ENCODE measurements at places on chromosomes 3 and 15.

DNA sequence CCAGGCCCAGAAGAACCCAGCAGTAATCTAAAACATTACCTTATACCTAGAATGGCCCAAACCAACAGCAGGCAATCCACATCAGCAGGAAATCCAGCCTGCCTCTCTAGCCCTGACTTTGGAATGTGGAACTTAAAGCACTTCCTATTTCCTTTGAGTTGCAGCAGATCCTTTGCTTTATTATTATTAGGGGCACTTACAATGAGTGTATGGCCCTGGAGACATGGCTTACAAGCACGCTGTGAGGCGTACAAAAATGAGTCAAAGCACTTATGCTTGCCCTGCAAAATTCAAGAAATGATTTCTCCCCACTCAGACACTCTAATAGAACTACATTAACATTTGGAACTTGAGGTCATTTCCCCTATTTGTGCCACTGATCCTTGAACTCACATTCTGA, 9.5 kb upstream of the KNSTRN start:
- no peak for DNase-seq

- DNase-seq = no peak
These were observed 522.5 kb downstream of the OCA2 start for GRCh38 chr15:27576576-27576975.

DNA sequence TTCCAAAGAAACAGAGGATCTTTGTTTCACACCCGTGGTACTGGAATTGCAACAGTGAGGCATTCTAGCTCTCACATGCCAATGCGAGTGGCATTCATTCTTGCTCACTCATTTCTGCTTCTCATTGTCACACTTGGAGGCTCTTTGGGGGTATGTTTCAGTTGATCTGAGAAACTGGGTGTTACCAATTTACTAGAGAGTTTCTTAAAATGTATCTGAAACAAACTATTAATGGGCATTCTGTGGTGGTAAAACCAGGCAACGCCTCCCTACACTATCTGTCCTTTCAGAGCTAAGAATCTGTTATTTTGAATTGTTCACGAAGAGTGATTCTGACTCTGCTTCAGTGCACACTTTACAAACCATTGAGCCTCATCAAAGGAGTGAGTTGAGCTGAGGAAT, 140.6 kb upstream of the BHLHE40 start:
- DNase-seq = no peak

DNA sequence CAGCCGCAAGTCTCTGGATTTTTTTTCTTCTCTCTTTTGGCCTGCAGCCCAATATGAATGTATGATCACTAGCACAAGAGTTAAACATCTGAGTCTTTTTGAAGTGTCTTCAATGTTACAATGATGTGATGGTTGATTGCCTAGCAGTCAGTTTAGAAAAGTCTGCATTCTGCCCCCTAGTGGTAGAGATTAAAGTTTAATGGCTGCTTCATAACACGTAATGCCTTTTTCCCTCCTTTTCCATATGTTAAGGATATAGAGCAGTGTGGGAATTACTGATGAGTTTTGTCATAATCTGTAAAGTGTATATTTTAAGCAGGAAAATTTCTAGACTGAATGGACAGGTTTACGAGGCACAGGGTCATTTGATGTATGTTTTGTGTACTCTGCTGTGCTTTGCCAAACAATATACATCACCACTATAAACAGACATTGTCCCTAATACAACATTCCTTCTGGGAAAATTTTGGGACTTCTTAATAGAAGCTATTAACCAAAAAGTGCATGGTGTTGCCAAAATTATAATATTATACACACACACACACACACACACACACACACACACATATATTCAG, 1038.5 kb upstream of the NR2F2 start:
- DNase-seq = no peak

DNA sequence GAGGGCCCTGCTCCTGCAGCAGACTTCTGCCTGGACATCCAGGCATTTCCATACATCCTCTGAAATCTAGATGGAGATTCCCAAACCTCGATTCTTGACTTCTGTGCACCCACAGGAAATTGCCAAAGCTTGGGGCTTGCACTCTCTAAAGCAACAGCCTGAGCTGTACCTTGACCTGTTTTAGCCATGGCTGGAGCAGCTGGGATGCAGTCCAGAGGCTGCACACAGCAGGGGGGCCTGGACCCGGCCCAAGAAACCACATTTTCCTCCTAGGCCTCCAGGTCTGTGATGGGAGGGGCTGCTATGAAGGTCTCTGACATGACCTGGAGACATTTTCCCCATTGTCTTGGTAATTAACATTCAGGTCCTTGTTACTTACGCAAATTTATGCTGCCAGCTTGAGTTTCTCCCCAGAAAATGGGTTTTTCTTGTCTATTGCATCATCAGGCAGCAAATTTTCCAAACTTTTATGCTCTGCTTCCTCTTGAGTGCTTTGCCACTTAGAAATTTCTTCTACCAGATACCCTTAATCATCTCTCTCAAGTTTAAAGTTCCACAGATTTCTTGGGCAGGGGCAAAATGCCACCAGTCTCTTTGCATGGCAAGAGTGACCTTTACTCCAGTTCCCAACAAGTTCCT, 11.8 kb upstream of the MYO5A start:
- DNase-seq = no peak

DNA sequence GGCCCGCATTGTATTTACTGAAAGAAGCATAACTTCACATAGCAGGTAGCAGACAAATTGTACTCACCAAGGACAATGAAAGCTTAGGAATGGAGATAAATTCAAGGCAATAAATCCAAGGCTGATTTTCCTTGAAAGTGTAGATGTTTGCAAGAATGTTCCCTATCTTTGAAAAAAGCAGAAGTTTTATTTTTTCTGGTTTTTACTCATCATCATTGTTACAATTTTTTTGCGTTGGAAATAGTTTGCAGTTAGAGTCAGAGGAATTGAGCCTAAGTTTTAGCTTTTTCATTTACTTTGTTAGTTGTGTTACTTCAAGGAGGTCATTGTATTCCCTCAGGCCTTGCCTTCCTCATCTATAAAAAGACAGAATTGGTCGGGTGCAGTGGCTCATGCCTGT, 213.9 kb upstream of the TBL1XR1 start:
- no peak for DNase-seq

GRCh38 chr3:72192572-72192971, 407.6 kb upstream of the PROK2 start:
- no peak for DNase-seq

GRCh38 chr15:75043509-75044257, 20.3 kb downstream of the PPCDC start:
- no peak for DNase-seq

- DNase-seq = no peak
These were observed 32.5 kb upstream of the TM4SF4 start for GRCh38 chr3:149442043-149442442.

DNA sequence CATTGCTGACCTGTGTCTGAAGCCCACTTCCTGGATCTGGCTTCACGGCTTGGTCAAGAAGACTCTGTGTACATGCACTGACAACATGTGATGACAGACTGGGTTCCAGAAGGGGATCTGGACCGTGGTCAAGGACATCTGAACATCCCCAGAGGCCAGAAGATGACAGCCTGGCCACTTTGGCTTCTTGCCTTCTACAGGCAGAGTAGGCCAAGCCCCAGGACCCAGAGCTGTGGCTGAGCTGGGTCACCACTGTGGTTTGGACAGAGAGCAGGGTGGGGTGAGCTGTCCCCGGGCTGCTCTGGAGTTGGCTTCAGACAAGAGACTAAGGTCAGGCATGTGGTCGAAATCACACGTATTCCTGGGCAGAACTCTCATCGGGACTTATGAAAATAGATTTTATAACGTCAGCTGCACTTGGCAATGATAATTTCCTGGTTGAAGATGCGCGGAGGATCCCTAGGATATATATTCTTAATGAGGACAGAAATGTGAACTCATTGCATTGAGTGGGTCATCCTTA, 114.1 kb upstream of the FRMD4B start:
- no peak for DNase-seq

GRCh38 chr3:46416811-46417510, 9.9 kb downstream of the CCRL2 start:
- DNase-seq = no peak

DNA sequence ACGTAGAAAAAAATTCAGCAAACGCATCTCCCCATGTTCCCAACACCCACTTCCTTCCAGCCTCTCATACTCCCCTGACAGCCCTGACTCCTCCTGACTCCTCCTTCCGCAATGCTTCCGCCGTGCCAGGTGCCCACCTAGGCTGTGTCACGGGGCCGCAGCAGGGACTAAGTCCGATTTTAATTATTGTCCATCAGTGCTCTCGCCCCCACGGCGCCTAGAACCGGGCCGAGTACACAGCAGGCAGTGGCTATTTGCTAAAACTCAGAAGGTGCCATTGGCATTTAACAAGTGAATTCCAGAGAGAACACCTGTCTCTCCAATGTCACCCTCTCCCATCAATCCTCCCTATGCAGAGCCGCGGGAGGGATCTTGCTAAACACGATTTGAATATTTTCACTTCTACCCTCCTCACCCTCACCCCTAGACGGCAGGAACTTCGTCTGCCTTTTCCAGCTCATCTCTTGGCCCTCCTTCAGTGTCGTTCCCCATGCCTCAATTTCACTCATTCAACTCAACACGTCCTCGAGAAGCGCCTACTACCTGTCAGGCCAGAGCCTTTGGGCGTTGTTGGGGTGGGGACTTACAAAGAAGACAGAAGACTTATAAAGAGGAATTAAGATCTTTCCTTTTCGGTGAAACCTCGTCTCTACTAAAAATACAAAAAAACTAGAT, 11.5 kb upstream of the SHF start:
- DNase-seq = peak; percentile 22

DNA sequence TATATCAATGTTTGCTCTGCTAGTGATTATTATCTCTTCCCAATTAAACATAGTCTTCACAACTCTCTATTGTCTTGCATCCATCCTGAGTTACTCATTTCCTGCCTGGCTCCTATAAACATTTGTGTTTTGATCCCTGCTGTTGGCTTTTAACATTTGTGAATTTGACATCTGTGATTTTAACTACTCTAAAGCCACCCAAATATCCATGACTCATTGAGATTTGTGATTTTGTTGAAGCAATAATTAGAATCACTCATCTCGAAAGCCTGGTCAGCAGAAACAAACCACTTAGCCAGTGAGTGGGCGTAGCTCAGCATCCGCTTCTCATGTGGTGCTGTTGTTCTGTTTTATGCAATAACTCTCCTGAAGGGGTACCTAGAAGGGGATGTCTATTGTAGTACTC, 174.3 kb upstream of the ZBTB20 start:
- DNase-seq = no peak

GRCh38 chr3:46359733-46360493, 6.0 kb downstream of the CCR2 start:
- no peak for DNase-seq

- no peak for DNase-seq
These were observed 213.1 kb downstream of the RPLP1 start for GRCh38 chr15:69665641-69666111.

DNA sequence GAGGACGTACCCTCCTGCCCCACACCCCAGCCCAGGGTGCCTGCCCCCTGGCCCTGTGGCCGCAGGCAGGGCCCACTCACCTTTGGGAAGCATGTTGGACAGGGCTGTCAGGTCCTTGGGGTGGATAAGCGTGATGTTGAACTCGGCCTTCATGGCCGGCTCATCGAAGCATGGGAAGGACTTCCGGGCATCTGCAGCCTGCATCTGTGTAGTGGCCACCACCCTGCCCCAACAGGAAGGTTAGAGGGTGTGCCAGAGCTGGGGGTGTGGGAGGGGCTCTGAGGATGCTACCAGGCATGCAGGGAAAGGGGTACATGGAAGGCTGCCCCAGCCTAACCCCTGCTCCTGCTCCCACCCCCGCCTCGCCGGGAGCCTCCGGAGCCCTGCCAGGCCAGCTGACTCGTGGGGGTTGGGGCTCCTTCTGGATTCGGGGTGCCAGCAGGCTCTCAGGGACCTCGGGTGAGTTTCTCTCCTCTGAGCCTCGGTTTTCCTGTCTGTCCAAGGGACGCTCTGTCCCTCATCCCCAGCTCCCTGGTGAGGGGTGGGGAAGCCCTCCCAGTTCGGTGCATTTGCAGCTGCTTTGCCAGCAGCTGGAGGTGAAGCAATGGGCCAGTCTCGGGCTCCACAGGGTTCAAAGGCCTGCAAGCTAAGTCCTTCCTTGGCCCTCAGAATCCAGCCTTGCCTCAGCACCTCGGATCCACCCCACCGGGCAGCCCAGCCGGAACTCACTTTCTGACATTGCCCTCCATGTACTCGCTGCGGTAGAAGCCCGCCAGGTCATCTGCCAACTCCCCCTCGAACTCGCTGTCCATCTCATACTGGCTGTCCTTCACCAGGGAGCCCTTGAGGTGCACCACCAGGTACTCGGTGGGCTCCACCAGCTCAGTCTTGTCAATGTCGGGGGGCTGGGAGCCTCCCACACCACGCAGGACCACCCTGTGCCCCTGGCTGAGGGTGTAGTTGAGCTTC, 9.1 kb downstream of the ANPEP start:
- no peak for DNase-seq

GRCh38 chr15:69128667-69129311, 31.6 kb upstream of the GLCE start:
- no peak for DNase-seq

GRCh38 chr15:59873644-59874272, 130.4 kb upstream of the FOXB1 start:
- DNase-seq = no peak

DNA sequence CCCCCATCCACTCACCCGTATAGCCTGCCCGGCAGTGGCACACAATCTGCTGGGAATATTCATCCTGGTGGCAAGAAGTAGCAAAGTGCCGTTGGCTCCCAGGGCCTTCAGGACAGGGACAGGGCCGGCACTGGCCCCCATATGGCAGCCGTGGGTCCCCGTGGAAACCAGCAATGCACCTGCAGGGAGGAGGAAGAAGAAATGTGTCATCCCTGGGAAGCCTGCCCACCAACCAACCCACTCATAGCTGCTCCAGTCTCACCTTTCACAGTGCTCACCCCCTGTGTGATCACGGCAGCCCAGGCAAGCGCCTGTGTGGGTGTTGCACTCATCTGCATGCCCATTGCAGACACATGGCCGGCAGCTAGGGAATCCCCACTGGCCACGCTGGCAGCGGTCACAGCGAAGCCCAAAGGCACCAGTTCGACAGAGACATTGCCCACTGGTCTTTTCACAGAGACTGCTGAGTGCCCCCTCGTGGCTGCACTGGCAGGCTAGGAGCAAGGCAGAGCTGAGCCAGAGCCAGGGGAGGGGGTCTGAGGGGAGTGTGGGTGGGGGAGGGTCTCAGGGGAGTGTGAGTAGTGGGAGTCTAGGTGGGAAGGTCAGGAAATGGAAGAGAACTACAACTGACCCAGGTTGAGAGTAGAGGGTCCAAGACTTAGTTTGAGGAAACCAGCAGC, 4.5 kb upstream of the USP19 start:
- no peak for DNase-seq

DNA sequence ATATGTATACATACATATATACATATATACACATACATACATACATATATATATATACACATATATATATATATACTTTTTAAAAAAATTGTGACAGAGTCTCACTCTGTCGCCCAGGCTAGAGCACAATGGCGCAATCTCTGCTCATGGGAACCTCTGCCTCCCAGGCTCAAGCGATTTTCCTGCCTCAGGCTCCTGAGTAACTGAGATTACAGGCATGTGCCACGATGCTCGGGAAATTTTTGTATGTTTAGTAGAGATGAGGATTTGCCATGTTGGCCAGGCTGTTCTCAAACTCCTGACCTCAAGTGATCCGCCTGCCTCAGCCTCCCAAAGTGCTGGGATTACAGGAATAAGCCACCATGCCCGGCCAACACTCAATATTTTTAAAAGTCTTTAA, 302.5 kb downstream of the UNC13C start:
- DNase-seq = no peak

Measured in stimulated activated CD4-positive, alpha-beta T cell treated with anti-CD3 and anti-CD28 coated beads, Interleukin-1b, Interleukin-23, amount 100 ng/mL, for 4 hours (primary cell).